ENCODE measurements at places on chromosomes 1 and 21.
A peak's percentile ranks its signal among the peaks of the same experiment; 100 is the strongest.

GRCh38 chr1:87151500-87152421 is 176.9 kb upstream of the LMO4 start:
- peak; percentile 12 for DNase-seq

DNA sequence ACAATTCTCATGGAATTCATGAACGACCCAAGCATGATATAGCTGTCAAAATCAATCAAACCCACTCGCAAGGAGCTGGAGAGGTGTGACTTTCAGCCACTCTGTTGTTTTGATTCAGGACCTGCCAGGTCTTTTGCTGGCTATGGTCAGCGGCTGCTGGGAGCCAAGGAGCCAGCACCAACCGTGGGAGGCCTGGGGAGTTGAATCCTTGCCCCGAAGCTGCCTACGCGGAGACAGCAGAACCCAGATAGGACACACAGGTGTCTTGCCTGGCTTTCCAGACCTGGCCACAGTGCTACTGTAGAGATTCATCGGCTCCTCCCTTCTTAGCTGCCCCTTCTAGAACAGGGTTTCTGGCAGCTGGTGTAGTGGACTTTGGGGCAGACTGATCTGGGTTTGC is 42.7 kb downstream of the ZSCAN20 start:
- DNase-seq: no peak

DNA sequence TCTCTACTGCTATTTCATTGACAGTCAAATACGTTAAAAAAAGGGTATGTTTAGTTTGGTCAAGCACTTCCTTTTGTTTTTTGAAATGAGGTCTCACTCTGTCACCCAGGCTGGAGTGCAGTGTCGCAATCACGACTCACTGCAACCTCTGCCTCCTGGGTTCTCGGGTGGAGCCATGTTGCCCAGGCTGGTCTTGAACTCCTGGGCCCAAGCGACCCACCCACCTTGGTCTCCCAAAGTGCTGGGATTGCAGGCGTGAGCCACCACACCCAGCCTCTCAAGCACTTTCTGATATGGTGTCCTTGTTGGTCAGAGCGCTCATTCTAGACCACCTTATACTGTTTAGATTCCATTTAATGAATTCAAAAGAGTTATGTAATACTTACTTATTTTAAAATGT is 20.9 kb upstream of the RHBDL2 start:
- no peak for DNase-seq

DNA sequence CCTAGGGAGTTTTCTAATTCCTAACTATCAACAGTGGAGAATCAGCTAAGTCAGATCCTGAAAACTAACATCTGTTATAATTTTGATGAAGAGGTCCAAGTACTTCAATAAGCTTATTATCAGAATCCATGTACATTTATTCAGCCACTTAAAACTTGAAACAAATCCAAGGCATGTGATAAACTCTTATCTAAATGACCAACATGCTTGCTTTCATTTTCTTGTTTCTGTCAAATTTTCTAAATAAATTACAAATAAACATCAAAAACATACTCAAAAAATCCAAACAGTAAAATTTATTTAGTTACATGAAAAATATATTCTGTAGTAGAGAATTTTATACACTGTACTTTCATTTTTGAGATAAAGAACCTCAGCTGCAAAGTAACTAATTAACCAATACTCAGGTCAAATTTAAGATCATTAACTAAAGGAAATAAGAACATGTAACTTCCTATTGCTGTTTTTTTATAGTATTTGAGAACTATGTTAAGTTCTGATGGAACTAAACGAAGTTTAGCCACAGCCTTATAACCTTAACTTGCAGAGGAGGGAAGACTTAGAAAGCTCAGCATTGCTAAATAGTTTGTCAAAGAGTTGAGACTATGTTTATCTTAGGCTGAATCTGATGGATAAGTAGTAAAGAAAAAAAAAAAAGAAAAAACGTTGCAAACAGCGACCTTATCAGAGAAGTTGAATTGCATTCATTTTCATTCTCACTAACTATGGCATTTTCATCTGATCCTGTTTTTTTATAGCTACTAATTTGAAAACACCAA is 44.9 kb downstream of the SYNJ1 start:
- DNase-seq: no peak

DNA sequence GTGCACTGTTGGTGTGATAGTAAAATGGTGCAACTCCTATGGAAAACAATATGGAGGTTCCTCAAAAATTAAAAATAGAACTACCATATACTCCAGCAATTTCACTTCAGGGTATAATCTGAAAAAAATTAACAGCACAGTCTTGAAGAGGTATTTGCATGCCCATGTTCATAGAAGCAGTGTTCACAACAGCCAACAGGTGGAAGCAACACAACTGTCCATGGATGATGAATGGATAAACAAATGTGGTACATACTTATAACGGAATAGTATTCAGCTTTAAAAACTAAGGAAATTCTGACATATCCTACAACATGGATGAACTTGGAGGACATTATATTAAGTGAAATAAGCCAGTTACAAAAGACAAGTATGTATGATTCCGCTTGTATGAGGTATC is 8.2 kb downstream of the TTLL7 start:
- no peak for DNase-seq

DNA sequence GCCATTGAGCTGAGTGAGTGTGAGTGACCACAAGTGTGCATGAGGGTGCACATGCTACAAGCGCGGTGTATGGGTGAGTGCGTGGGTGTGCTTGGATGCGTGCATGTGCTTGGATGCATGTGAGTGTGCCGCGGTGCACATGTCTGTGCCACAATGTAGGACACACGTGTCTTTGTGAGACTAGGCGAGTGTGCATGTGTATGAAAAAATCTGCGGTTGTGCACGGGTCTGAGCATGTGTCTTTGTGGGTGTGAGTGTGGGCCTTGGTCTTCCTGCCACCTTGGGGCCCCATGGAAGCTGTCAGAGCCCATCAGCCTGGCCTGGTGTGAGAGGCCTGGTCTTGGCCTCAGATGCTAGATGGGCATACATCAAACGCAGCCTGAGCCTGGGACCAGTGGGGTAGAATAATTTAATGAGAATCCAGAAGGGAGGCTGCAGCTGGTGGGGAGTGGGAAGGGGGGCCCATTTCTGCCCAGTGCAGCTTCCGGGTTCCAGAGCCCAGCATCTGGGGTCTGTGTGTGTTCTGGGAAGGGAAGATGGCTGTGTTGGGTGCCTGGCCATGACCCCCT is 103.9 kb upstream of the SLC2A1 start:
- no peak for DNase-seq

DNA sequence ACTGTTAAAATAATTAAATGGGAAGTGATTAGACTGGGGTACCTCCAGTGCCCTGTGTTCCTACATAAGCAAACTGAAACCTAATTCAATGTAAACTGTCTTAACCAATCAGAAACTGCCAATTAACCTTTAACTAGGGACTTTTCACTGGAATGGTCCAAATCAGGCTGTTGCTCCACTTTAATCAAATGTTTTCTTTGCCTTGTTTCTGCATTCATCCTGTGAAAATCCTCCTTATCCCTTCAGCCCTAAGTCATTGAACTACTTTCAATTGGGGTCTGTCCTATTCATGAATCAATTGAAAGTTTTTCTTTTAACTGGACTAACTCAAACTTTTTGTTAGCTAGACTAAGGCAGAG is 5.1 kb upstream of the FUBP1 start:
- DNase-seq: no peak

- DNase-seq: no peak
These were observed 181.1 kb upstream of the APP start for GRCh38 chr21:26351661-26352060.

- no peak for DNase-seq
These were observed 44.8 kb downstream of the ATP6V1G3 start for GRCh38 chr1:198495631-198496030.

- DNase-seq: peak; percentile 76
These were observed 9.8 kb downstream of the PDXK start for GRCh38 chr21:43728467-43729390.

GRCh38 chr21:45293726-45294401 is 6.2 kb upstream of the POFUT2 start:
- no peak for DNase-seq

GRCh38 chr1:88777604-88778149 is 93.6 kb downstream of the PKN2 start:
- no peak for DNase-seq

All from GDM1 (cell line).